ENCODE measurements at places on chromosomes 2 and 18.

DNA sequence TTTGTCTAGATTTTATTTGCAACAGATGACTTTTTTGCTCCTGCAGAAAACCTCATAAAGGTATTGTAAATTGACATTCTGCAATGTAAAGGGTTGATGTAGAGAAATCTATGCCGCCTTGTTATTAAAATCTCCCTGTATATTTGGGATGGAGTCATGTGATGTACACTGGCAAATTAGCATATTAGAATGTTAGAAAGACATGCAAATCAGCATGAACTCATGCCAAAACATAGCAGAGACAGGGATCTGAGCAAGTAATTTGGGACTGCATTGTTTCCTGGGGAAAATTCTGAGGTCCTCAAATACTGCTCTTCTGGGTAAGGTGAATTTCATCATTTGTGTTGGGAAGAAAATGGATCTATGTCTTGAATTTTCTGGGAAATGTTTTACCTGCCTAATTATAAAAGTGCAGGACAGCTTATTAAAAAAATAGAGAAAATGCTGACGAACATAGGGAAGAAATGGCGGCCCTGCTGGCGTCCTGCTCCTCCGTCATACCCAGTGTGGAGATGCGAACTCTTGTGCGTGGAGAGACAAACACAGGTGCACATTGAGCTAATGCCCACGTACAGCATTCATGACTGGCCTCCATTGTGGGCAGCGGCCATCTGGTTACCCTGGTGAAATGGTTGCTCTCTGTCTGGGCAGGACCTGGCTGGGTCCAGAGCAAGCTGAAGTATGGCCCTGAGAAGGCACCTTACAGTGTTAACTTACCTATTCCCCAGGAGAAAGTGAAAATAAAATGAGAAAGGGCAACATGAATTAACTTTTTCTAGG lies 16.3 kb downstream of the ALLC start:
- DNase-seq: no peak

GRCh38 chr2:230873661-230874401 lies 9.1 kb downstream of the ITM2C start:
- no peak for DNase-seq

GRCh38 chr18:57648414-57648813 lies 26.8 kb upstream of the NARS1 start:
- DNase-seq: no peak

GRCh38 chr2:27092696-27093429 lies 6.3 kb downstream of the KHK start:
- no peak for DNase-seq

- DNase-seq: no peak
These were observed 185.9 kb upstream of the TPO start for GRCh38 chr2:1227274-1227900.

DNA sequence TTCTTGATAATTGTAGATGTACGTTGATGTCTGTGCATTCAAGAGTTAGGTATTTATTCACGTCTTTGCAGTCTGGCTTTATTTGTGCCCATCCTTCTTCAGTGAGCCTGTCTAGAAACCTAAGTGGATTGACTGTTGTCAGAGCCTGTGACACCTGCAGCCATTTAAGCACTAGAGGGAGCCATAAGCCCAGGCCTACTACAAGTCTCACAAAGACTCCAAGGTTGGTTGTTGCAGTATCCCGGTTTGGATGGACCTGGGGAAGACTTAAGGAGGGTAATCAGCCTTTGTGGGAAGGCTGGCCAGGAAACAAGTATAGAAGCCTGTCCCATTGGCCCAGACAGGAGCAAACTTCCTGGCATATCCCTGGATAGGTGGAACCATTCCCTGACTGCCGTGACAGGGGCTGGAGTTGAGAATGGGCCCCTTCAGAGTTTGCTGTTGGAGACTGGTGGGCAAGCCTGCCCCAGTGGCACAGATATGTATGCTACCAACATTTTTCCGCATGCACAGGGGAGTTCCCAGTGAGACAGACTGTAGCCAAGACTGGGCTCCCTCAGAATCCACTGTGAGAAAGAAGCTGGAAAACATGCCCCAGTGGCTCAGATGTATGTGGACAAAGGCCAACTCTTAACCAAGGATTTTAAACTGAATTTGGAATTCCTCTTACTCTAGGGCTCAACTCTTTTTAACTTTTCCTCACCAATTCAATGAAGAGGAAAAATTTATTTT lies 9.3 kb upstream of the LRRC30 start:
- DNase-seq: no peak

DNA sequence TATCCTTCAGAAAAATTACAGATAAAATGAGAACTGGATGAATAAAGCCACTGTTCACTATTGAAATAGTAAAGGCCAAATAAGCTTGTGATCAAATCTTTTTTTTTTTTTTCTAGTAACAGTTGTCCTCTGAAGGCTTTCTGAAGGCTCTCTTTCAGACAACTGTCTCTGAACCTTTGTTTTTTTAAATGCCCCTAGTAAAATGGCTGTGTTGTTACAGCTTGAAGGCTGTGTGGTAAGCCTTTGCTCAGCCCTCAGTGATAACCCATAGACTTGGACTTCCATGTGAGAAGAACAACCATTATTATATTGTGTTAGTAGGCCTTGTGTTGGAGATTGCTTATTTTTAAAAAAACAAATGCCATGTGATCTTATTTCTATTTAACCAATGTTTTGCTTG lies 17.6 kb downstream of the FMNL2 start:
- DNase-seq: no peak

DNA sequence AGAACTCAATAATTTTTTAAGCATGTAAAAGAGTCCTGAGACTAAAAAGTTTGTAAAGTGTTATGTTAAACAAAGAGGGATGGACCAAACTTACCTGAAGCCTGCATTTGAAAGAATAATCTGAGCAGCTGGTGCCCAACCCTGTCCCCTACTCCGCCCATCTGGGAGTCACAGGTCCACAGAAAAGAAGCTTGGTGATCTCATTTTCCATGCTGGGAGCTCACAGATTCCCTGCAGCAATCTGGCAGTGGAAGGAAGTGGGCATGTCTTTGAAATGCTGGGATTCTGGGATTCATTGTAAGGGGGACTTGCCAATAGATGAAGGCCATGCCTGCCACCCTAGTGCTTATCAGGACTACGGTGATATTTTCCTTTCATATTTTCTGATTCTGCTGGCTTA lies 17.9 kb downstream of the CDH2 start:
- no peak for DNase-seq

DNA sequence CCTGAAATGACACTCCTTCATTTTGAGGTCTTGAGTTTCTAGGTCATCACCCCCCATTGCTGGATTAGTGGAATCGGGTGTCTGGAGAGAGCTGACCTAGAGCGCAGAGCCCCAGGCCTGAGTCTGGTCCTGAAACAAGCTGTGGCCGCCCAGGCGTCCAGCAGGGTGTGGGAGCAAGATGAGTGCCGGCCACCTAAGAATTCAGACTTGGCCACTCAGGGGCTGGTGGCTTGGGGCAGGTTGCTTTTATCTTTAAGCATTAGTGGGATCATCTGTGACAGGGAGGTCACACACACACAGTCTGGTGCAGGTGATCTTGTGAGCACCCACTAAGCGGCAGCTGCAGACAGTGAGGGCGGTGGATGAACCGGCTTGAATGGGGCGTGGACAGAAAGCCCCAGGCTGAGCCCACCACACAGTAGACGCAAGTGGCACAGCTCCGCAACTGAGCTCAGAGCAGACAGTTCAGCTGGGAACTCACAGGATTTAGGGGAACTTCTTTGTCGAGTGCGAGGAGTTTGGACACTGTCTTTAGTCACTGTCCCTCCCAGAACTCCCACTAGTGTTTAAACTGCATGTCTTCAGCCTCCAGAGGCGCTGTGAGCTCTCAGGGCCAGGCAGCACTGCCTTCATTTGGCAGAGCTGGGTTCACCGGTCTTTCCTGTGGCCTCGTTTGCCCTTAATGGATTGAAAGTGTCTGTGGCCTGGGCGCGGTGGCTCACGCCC lies 21.5 kb downstream of the ITGB1BP1 start:
- DNase-seq: no peak

- no peak for DNase-seq
These were observed 68.1 kb downstream of the RMDN2 start for GRCh38 chr2:37993143-37993542.

GRCh38 chr2:190407246-190407661 lies 901 bp upstream of the MFSD6 start:
- no peak for DNase-seq

GRCh38 chr2:3305431-3305830 lies 72.2 kb downstream of the EIPR1 start:
- no peak for DNase-seq

GRCh38 chr2:240988571-240989271 lies 9.7 kb upstream of the SNED1 start:
- no peak for DNase-seq

GRCh38 chr2:54945391-54946219 lies 104.6 kb downstream of the RTN4 start:
- DNase-seq: peak; percentile 57

GRCh38 chr2:133497270-133497893 lies 70.9 kb downstream of the NCKAP5 start:
- DNase-seq: no peak

DNA sequence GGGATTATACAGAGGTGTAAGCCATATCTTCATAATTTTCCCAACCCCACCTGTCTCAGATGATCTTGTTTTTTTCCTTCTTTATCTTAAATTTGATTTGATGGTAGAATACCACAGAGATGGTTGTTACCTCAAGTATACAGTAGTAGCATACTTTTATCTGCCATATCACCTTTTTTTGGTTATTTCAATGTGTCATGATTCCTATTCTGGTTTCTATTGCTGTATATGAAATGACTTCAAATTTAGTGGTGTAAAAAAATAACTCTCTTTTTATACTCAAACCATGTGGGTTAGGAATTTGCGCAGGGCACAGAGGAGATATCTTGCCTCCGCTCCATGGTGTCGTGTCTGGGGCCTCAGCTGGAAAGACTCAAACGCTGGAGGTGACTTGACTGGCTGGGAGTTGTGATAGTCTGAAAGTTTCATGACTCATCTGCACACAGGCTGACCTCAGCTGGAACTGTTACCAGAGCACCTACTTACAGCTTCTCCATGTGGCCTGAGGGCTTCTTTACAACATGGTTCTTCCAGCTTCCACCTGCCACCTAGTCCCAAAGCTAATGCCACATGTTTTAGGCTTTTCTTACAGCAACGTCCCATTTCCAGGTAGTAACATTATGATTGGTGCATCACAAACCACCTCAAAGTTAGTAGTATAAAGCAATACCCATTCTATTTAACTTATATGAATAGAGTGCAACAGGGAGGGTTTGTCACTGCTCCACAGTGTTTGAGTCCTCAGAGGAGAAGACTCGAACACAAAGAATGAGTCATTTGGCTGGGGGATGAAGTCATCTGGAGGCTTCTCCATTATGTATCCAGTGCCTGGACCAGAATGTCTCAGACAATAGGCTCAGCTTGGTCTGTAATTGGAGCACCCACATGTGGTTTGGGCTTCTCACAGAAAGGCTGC lies 82.3 kb upstream of the XPO1 start:
- no peak for DNase-seq

GRCh38 chr18:42640160-42640559 lies 475.3 kb downstream of the RIT2 start:
- DNase-seq: no peak

DNA sequence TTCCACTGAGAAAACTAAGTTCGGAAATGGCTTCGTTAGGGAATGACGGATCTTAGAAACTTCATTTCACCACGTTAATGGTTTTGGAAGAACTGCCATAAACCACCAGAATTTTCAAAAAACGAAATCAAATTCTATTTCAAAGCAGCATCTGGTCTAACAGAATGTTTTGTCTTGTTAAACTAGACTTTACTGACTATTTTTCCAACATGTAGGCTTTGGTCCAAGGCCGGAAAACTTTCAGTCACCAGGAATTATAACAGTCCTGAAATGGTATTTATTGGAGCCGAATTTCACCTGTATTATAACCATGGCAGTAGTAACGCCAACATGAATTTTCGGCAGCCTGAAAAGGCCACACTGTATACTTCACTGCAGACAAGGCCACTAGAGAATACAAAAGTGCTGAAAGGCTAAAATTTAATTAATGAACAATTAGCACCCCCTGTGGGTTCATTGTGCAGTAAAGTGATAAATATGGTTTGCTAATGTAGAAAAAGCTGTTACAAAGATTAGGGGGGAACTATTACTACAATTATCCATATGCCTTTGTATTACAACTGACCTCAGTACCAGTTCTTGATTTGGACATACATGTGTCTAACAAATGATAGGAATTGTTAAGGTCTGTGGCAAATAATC lies 116.4 kb downstream of the ZNF521 start:
- no peak for DNase-seq

DNA sequence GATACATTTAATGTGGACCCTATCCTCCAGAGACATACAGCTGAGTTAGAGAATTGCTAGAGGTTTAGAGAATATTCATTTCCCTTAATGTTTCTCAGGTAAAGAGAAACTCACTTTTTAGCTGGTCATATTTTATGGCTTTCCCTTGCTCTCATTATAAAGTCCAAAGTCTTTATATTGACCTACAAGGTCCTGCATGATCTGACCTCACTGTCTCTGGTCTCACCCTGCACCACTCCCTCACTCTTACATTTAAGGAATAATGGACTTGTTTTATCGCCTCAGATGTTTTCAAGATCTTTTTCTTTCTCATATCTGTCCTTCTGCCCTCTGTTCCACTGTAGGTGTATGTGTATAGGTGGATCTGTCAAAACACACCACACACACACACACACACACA lies 597.3 kb downstream of the PLCL1 start:
- DNase-seq: no peak

- DNase-seq: no peak
These were observed 107.1 kb downstream of the TTN start for GRCh38 chr2:178700136-178700535.

- DNase-seq: no peak
These were observed 1236.0 kb upstream of the CELF4 start for GRCh38 chr18:38801640-38802039.

DNA sequence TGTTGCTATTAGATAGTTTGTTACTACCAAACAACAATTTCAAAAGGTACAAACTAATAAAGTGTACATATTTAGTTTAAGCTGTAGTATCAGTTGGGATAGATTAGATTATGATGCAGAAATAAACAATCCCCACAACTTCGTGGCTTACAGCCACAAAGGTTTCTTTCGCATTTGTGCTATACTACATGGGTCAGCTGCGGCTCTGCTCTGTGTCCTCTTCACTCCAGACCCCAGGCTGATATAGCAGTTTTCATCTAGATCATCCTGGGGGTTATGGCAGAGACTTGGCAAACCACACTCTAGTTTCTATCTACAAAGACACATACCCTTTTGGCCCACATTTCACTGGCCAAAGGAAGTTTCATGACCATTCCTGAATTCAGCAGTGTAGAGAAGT lies 108.0 kb upstream of the SP5 start:
- DNase-seq: no peak

- no peak for DNase-seq
These were observed 15.3 kb upstream of the CIDEA start for GRCh38 chr18:12238826-12239225.

DNA sequence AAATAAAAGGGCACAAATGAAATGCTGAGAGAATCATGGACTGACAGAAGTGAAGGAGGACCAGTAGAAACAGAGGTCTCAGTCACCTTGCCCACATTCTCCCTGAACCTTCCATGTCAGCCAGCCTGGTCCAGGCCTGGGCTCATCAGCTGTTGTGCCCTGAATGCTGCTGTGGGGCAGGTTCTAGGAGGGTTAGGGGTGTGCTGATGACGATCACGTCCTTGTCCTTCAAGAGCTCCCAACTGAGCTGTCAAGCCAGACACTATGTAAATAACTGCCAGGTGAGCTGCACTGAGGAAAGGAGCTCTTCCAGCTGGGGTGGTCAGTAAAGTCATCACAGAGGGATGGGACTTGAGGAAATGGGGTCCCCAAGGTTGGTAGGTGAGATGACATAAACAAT lies 156.5 kb downstream of the SMAD2 start:
- no peak for DNase-seq

Measured in occipital lobe (tissue), 3 donors.